Activated CD8-positive, alpha-beta memory T cell treated with anti-CD3 and anti-CD28 coated beads, Interleukin-2, amount 50 U/mL, for 48 hours (primary cell): ENCODE measurements at places on chromosomes 4 and X.

DNA sequence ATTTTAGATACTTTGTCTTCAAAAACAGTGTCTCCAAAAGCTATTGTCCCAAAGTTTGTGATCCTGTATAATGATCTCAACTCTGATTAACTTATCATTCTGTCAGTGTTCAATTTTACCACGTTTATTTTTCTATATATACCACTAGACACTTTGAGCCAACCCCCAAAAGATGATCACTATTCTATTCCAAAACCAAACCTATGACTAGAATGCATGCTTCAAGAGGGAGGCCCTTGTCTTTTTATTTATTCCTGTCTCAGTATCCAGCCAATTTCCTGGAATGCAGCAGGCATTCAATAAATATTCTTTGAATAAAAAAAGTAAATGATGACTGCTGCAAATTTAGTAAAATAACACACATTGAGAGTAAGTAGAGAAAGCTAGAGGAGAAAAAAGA is 275.6 kb downstream of the LDB2 start:
- DNase-seq: no peak

DNA sequence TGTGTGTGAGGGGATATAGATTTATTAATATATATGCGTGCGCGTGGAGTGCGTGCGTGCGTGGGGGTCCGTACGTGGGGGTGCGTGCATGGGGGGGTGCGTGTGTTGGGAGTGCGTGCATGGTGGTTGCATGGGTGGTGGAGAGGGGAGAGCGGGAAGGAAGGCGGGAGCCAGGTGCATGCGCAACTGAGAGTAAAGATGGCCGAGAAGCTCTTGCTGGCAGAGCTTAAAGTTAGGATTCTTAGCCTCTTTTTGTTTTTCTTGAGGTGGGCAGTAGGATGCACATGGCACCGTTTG is 45.8 kb downstream of the TEX13B start:
- DNase-seq: no peak

DNA sequence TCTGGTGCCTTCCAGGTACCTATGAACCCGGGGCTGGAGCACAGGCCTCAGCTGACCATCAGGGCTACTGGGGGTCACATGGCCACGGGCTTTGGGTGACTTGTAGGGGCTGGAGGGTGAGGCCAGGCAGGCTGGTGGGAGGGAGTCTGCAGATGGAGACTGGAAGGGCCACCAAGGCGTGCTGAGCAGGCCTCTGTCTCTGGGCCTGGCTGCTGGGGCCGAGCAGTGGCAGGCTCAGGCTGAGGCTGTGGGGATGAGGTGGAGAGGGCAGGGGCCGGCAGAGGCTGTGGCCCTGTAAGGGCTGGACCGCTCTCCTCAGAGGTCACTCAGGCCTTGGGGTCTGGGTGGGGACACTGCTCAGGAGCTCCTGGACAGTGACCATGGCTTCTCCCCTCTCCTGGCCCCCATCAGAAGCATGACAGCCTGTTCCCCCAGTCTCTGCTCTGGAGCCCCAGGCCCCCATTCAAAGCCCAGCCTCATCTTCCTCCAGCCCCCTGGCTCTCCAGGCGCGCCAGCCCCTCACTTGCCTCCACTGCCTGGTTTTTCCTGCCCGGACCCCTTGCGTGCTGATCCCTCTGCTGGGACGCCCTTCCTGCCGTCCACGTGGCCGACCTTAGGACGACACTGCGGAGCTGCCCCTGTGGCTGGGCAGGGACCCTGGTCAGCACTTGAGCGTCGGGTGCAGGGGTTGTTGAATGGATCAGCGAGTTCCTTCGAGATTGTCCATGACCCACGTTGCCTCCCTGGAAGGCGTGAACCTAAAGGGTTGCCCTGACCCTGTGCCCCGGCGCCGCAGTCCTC is 11.1 kb upstream of the NAT8L start:
- DNase-seq: no peak

DNA sequence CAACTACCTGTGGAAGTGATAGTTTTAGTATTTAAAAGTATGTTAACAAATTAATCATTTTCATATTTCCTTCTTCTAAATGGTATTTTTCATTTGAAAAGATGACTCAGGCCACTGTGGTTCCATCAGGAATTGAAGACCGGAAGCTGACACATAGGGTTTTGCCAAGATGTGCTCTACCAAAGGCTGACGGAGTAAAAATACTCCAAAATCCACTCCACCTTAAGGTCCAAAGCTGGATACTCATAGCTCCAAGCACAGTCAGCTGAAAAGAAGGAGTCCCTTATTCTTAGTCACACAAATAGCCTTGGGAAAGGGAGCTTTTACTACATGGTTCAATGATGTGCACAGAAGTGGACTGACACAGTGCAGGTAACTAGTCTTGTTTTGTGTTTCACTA is 472.0 kb downstream of the ARAP2 start:
- DNase-seq: no peak

DNA sequence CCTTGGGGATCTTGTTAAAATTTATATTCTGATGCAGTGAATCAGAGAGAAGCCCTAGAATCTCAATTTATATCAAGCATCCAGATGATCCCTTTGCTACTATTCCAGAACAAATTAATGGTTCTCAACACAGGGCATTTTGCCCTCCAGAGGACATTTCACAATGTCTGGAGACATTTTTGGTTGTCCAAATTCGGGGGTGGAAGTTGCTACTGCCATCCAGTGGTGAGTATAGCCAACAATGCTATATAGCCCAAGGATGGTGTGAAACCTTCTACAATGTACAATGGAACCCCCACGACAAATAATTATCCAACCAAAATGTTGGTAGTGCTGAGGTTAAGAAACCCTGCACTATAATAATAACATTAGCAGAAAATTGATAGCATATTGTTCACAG is 2440.0 kb downstream of the PCDH7 start:
- DNase-seq: no peak

- no peak for DNase-seq
Measured at GRCh38 chrX:19704132-19704531, 183.3 kb downstream of the SH3KBP1 start.

DNA sequence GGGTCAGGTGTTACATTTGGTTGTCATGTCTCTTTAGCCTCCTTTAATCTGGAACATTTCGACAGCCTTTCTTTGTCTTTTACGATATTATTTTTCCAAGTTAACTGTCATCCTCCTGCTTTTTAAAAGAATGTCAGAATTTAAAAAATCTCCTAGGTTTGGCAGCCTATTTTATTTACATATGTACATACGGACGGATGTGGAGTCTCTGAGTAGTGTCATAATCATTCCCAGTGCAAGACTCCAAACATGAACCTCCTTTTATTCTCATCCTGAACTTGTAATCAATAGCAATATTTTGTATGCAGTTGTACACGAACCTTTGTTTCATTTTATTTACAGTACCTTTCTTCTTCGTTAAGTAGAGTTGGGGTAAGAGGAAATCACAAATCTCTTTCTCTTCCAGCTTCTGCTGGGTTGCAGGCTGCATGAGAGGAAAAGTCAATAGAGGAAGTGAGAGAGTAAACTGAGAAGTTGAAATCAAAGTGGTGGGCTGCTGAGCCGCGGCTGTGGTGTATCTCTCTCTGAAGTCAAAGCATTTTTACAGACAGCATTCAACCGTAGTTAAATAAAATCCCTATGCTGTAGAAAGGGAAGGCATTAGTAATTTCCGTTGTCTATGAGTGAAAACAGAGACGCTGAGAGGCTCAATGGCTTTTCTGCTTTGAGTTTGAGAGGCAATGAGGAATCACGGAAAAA is 53.9 kb upstream of the RPS6KA3 start:
- DNase-seq: no peak

DNA sequence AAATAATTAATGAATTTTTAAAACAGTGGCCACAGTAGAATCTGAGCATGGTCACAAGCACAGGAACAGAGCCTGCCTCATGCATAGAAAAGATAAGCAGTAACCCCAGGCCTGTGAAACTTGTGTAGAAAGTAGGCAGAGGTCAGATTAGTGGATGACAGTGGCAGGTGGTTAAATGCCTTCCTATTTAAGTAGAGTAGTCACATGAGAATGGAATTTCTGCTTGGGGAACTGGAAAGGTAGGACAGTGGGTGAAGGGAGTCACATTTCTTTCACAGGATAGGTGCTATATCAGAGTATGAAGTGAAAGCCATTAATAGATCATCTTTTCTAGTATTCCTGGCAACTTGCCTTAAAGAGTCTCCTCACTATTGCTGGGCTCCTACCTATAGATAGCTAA is 34.9 kb upstream of the ASB12 start:
- no peak for DNase-seq

DNA sequence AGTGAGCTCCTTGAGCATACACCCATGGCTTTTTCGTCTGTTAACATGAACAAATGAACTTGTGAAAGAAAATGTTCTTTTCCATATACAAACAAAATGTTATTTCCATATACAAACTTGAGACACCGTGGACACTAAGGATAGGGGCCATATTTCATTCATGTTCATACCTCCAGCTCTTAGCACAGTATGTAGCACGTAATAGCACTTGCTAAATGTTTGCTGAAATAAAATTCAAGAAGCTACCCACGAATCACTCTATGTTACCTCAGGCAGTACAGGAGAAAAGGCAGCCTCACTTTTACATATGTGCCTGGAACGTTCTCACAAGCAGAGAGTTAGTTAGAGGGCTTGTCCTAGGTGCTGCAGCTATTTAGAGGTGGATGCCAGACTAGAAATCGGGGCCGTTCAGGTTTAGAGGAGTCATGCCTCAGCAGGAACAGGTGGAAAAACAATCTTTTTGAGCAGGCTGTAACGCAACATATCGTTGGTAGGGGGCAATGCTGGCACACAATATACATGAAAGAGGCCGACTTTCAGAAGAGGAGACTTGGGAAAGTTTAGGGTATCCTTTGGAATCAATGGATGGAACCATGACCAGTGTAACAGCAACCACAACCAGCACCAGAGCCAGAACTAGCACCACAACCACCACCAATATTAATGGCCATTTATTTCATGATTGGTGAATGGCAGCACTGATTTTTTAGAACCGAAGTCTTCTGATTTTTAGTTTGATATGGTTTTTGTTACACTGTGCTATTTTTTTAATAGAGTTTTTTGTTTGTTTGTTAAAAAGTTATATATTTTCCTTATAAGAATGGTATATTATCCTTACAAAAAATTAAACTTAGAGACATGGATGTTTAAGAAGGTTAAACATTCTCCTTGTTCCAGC is 14.8 kb upstream of the PAQR3 start:
- DNase-seq: no peak
